ENCODE measurements at places on chromosomes 3 and 15. TPM values are rescaled to one million over a fixed set of nuclear protein-coding genes. Genes with fewer than 3 reads are reported as not detected.

DNA sequence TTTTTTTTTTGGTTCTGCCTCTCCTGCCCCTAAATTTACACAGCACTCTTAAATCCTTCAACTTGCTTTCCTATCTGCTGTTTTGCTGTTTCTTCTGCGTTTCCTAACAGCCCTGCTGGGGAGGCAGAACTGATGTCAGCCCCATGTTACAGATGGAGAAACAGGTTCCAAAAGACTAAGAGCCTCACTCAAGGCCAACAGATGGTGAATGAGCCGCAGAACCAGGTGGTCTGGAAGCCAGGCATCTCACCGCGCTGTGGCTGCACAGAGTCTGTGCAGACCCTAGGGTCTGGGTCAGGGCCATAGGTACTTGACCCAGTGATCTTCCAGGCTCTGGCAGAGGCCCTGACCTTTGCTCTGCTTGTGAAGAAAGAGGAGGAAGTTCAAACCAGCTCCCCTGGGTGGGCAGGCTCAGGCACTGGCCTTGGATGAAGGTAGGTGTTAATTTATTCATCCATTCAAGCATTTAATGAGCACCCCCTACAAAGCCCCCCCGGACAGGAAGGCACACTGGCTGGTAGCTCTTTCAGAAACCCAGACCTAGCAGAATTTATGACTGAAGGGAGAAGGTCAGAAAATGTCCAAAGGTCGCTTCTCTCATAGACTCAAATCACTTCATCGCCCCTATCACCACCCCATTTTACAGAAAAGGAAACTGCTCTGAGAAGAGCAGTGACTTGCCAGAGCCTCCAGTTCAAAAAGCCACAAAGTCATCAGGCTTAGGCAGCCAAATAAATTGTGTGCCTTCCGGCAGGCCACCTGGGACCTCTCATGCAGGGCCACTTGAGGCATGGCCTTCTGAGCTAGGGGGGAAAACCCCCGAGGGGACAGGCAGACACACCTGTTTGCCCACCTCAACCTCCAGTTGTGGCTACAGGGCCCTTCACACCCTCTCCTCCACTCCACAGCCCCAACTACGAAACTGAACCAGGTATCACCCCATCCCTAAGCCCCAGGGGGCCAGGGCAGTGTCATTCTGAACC, 2.7 kb downstream of the CHDH start:
- DNase-seq, result no peak
- peaks cover 15% of the 10 kb centered on the region for H3K27me3 ChIP-seq
- H3K4me3 ChIP-seq, result no peak overlapping the region
- H3K36me3 ChIP-seq, result no peaks in the 10 kb centered on the region

- no peak for DNase-seq
- no peak overlapping the region for H3K4me3 ChIP-seq
- H3K27me3 ChIP-seq, result no peaks in the 10 kb centered on the region
Observed at GRCh38 chr3:194503081-194503531, 16.3 kb upstream of the ATP13A3 start.

DNA sequence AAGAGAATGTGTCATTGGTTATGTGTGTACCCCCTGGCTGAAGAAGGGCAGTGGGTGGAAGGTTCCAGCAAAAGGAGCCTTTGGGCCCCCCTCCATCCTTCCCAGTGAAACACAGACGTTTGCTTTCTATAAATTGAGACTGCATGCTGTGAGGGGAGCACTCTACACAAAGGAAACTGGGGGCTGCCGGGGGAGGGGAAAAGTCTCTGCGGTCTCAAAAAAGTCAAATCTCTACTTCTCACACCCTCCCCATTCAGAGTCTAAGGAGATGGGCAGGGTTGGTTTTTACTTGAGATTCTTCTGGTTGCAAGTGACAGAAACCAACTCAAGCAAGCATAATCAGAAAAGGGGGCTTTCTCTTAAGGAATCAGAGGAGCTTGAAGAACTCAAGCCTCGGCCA, 50.1 kb upstream of the TLE3 start:
- H3K4me1 ChIP-seq, result peaks cover 25% of the 10 kb centered on the region
- H3K27ac ChIP-seq, result no peak overlapping the region
- no peak overlapping the region for H3K4me3 ChIP-seq
- no peak for DNase-seq
- H3K36me3 ChIP-seq, result no peaks in the 10 kb centered on the region

DNA sequence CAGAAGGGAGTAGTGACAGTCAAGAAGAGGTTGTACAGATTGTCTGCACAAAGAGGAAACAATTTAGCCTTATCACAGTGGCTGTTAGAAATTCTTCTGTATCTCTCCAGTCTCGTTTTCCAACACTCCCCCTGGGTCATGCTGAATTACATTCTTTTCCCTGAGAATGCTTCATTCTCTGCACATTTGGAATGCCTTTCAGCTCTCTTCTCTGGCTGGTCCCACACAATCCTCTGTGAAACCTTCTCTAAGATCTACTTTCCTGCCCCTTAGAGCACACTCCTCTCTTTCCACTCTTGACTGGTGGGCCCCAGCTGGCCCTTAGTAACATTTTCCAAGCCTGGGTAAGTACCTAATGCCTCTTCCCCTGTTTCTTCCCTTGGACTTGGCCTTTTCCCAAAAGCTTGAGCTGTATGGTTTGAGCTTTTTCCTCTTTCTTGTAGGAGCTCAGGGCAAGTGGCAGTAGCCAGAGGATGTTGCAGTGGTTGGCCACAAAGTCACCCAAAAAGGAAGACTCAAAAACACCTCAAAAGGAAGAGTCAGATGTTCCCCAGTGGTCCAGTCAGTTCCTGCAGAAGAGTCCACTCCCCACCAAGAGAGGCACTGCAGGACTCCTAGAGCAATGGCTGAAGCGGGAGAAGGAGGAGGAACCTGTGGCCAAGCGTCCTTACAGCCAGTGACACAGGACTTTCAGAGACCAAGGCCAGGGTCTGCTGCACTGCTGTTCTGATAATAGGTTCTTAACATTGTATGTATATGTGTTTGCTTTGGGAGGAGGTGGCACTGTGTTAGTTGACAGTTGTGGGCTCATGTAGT, 25.7 kb downstream of the HMCES start:
- H3K27me3 ChIP-seq, result no peaks in the 10 kb centered on the region
- peaks cover 24% of the 10 kb centered on the region for H3K36me3 ChIP-seq
- H3K27ac ChIP-seq, result no peak overlapping the region
- H3K4me3 ChIP-seq, result no peak overlapping the region
- peaks cover 10% of the 10 kb centered on the region for H3K4me1 ChIP-seq

- no peaks in the 10 kb centered on the region for H3K36me3 ChIP-seq
- H3K4me3 ChIP-seq, result no peak overlapping the region
- no peak overlapping the region for H3K27ac ChIP-seq
Observed at GRCh38 chr3:184588776-184589175, 27.2 kb downstream of the EPHB3 start.

GRCh38 chr15:31609258-31609681, 282.6 kb downstream of the KLF13 start:
- H3K27ac ChIP-seq, result no peak overlapping the region
- peaks cover 6% of the 10 kb centered on the region for H3K27me3 ChIP-seq
- H3K4me3 ChIP-seq, result no peak overlapping the region

- H3K27me3 ChIP-seq, result no peaks in the 10 kb centered on the region
- no peak for DNase-seq
- H3K4me1 ChIP-seq, result peaks cover 79% of the 10 kb centered on the region
- no peaks in the 10 kb centered on the region for H3K36me3 ChIP-seq
Observed at GRCh38 chr3:195208183-195208582, 62.8 kb downstream of the XXYLT1 start.

GRCh38 chr3:127137113-127137512, 55.8 kb upstream of the PRR23E start:
- no peak overlapping the region for H3K4me3 ChIP-seq
- H3K27me3 ChIP-seq, result peaks cover 49% of the 10 kb centered on the region
- no peak overlapping the region for H3K27ac ChIP-seq
- H3K36me3 ChIP-seq, result no peaks in the 10 kb centered on the region

GRCh38 chr3:186949281-186949982, 19.1 kb downstream of the ST6GAL1 start:
- peaks cover 43% of the 10 kb centered on the region for H3K36me3 ChIP-seq
- DNase-seq, result no peak
- H3K27me3 ChIP-seq, result no peaks in the 10 kb centered on the region
- H3K4me3 ChIP-seq, result no peak overlapping the region

- H3K4me3 ChIP-seq, result no peak overlapping the region
- H3K4me1 ChIP-seq, result no peaks in the 10 kb centered on the region
- no peak for DNase-seq
- H3K27ac ChIP-seq, result no peak overlapping the region
- H3K27me3 ChIP-seq, result peaks cover 79% of the 10 kb centered on the region
- H3K36me3 ChIP-seq, result no peaks in the 10 kb centered on the region
Observed at GRCh38 chr15:76065245-76065644, 5.5 kb downstream of the TMEM266 start.

GRCh38 chr3:129314386-129315222, 35.9 kb downstream of the HMCES start:
- peak overlapping the region; percentile 83 for H3K27ac ChIP-seq
- H3K4me1 ChIP-seq, result peaks cover 14% of the 10 kb centered on the region
- H3K27me3 ChIP-seq, result no peaks in the 10 kb centered on the region
- H3K4me3 ChIP-seq, result peak overlapping the region; percentile 81
- no peaks in the 10 kb centered on the region for H3K36me3 ChIP-seq
- peak; percentile 96 for DNase-seq

GRCh38 chr15:60672400-60672799, 193.5 kb upstream of the ICE2 start:
- peaks cover 2% of the 10 kb centered on the region for H3K36me3 ChIP-seq
- H3K4me1 ChIP-seq, result peaks cover 21% of the 10 kb centered on the region
- peaks cover 3% of the 10 kb centered on the region for H3K27me3 ChIP-seq
- no peak overlapping the region for H3K4me3 ChIP-seq

- no peaks in the 10 kb centered on the region for H3K27me3 ChIP-seq
- H3K4me3 ChIP-seq, result no peak overlapping the region
- peak overlapping the region; percentile 48 for H3K27ac ChIP-seq
- peaks cover 39% of the 10 kb centered on the region for H3K4me1 ChIP-seq
Observed at GRCh38 chr15:35674873-35675781, 129.2 kb upstream of the DPH6 start.

DNA sequence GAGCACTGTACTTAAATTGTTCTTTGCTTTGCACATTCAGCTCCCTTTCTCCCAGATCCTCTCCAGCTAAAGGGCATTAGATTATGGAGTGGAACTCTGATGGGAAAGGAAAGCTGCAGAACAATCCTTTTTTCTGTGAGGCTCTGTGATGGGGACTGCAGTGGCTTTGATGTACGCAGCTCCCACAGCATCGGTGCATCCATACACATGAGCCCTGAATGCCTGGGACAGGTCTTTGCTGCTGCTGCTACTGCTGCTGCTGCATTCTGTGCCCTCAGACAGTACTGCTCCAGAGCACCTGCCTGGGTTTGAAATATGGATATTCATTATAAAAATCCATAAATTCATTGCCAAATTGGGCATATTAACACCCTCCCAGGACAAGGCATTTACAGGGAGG, 164.4 kb downstream of the WDR76 start:
- H3K27ac ChIP-seq, result no peak overlapping the region
- H3K4me1 ChIP-seq, result no peaks in the 10 kb centered on the region
- H3K36me3 ChIP-seq, result no peaks in the 10 kb centered on the region
- H3K4me3 ChIP-seq, result no peak overlapping the region
- peaks cover 24% of the 10 kb centered on the region for H3K27me3 ChIP-seq
- DNase-seq, result no peak

DNA sequence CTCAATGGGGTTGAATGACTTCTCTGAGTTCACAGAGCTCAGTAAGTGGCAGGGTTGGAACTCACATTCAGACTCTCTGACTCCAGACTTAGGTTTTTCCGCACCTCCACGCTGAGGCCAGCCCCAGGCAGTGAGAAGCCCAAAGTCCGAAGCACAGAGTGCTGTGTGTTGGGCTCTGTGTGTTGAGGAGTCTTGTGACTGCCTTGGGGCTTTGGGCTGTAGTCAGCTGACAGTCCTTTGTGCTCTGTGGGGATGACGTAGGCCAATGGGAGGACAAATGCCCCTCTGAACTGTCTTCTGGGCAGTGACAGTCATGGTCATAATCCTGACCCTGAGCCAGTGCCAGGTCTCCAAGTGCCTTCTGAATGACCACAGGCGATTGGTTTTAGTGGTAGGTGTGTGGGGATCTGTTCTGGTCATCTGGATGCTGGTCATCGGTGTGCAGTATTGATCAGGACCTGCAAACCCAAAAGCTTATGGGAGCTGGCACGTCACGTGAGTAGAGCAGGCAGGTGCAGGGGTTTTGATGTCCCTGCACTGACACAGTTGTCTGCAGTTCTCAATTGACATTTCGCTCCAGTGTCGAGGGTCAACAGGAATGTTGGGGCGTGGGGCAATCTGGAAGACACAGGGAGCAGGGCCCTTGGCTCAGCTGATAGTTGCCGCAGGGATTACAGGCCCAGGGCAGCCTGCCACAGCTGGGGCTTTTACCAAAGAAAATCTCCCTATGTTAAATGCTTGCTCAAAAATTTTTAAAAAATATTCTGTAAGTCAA, 45.3 kb downstream of the CAPN3 start:
- H3K4me1 ChIP-seq, result no peaks in the 10 kb centered on the region
- peaks cover 2% of the 10 kb centered on the region for H3K36me3 ChIP-seq
- no peaks in the 10 kb centered on the region for H3K27me3 ChIP-seq

DNA sequence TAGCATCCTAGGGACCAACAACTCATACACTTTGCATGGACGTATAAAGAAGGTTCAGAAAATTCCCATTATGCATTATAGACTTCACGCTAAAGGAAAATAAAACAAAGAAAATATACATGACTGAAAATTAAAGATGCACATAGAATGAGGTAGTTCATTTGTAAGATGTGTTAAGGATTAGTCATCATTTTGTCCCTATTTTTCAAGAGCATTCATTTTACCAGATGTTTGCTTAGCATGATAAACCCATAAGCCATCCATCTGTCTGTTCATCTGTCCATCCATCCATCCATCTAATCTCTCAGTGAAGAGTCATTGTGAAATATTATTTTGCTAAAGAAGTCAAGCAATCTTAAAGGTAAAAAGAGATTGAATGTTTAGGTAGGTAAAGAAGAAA, 80.3 kb downstream of the TFG start:
- DNase-seq, result no peak
- no peak overlapping the region for H3K4me3 ChIP-seq
- no peaks in the 10 kb centered on the region for H3K27me3 ChIP-seq
- H3K36me3 ChIP-seq, result peaks cover 20% of the 10 kb centered on the region

DNA sequence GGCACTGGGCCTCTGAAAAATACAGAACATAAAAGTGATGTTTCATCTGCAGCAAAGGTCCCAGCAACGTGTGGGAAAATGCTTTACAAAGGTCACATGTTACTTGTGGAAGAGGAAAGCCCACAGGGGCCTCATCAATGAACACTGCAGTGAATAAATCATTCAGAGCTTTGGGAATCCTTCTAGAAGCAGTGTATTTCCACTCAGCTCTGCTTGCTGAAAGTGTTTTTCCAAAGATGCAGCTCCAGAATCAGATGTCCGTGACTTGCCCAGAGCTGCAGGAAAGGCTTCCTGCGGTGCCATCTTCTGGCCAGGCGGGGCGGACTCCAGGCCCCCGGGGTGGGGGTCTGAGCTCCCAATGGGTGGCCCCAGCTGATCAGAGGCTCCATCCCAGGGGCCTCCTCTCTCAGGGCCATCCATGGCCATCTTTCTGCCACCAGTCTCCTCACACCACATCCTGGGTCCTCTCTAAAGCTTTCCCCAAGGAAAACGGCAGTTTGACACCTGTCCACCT, 81.5 kb downstream of the C3orf70 start:
- H3K27ac ChIP-seq, result no peak overlapping the region
- H3K4me3 ChIP-seq, result no peak overlapping the region
- H3K27me3 ChIP-seq, result no peaks in the 10 kb centered on the region
- DNase-seq, result peak; percentile 75

Gene LIPC
- total RNA-seq, result not detected

Gene CD200R1
- total RNA-seq, result not detected

Gene SOX14
- not detected for total RNA-seq

Gene HDGFL3
- total RNA-seq, result 93.6 TPM

Gene PRSS50
- not detected for total RNA-seq

Gene HRG
- total RNA-seq, result not detected

Gene TEX9
- total RNA-seq, result 2.4 TPM

Data from osteocyte (in vitro differentiated cells).